ENCODE measurements at places on chromosomes 11 and 22.

DNA sequence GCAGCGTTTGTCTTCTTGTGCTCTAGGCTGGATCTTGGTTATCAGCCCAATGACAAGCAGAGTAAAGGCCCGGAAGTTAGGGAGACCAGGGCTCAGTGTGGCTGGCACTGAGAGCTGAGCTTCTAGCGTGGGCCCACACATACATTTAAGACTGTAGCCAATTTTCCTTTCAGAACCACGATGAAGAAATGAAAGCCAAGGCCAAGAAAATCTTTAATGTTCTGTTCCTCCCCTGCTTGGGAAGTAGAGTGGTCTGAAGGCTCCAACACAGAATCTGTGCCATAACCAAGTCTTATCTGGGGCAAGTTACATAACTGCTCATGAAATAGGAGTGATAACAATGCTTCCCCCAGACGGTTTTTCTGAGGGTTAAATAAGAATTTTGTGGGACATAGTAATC lies 4.7 kb upstream of the ST3GAL4 start:
- DNase-seq = no peak

DNA sequence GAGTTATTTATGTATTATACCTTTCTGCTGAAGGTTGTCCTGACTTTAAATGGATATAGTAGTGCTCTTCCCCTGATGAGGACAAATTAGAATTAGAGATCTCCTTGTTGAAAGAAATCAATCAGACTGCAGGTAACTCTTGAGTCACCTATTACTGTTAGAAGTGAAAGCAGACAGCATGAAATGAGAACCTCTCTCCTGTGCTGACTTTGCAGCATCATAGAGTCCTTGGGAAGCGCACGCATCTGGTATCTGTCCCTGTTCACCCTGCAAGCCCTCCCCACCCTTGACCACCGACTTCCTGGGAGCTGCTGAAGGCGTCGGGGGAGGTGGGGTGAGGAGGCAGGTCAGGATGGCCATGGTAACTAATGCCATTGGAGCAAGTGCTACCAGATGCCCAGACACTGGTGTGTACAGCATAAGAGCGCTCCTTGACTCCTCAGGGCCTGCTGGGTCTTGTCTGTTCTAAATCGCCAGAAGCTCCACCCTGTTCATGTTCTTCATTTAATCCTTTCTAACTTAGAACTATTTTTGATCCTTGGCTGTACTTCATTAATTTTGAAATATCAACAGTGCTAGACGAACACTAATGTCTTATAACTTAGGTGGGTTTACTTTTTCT lies 143.9 kb downstream of the WNT7B start:
- no peak for DNase-seq

DNA sequence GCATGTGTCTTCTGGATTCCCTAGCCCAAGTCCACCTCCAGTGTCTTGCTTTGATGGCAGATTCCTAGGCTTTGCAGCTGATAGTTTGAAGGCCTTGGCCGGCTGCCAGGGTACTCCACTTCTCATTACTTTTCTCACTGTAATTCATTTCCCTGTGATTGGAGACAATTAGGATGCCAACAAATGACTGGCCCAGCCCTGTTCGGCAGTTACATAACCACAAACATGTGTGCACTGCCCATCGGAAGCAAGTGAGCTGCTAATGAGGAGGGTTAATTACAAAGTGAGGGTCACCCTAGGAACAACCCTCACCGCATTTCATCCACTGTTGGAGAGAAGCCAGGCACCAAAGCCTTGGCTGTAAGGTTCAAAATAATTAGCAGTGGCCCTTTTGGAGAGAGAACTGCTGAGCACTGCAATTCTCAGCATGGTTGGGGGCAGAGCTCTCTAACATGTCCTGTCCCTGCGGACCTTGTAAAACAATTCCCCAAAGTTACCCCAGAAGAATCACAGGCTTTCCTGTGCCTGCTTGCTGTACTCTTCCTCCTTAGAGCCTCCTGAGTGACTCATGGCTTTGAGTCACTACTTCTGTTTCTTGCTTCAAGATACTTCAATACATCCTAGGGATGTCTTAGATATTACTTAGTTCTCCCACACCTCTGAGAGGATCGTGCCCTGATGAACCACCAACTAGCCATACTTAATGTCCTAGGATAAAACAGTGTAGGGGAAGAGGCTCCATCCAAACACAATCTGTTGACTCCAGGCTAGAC lies 109.7 kb upstream of the GALNT18 start:
- DNase-seq = no peak

GRCh38 chr11:59807047-59807610 lies 3.4 kb downstream of the MRPL16 start:
- peak; percentile 50 for DNase-seq

DNA sequence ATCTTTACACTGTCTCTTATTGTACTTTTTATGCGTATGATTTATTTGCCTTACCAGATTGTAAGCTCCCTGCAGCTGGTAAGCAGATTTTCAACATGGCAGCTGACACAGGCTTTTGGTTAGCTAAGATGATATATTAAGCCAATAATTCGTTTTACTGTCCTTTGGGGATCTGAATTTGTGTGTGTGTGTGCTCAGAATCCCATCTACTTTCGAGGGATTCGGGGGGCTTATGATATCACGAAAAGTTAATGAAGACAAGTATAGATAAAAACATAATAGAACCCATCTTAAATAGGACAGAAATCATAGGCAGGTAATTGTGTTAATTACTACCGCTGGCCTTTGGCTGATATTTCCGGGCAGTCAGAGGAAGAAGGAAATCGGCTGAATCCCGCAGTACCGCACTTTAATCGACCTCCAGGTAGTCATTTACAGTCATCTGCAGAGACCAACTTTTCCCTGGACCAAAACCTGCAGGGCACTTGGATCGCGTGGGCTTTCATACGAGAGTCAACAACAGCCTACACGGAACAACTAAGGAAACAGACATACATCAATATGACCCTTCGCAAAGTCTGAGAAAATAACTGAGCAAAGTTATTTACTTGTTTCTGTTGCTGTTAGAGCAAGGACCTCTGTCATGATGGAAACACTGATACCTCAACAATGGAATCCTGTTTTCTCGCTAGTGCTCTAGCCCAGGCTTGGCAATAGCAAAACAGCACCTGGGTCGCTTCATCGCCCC lies 802 bp downstream of the KBTBD3 start:
- DNase-seq = no peak

DNA sequence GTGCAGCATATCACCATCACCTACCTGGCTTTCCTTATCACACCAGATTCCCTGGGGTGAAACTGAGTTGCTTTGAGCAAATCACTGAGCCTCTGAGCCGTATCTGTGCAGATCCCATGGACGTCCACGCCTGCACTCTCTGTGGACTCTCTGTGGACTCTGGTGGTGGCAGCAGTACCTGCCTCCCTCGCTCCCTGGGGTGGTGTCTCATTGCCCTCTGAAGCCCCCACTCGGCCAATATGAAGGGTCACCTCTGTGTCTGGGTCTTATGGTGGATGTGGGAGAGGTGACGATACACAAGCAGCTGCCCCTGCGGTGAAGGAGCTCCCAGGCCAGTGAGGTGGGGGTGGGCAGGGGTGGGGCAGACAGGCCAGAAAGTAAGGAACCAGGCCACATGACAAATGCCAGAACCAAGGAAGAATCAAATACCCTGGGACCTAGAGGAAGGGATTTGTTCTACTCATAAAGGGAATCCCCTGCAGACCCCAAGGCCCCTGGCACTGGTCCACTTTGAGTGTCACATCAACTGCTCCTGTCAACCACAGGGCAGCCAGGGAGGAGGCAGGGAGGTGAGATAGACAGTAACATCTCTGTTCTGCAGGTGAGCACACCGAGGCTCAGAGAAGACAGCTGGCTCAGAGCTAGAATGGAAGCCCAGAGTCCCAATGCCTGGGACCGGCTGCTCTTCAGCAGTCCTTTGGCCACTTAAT lies 9.2 kb upstream of the CHST1 start:
- no peak for DNase-seq

- DNase-seq = no peak
Observed at GRCh38 chr22:21989049-21989448, 6.5 kb upstream of the TOP3B start.

GRCh38 chr11:123299721-123300120 lies 104.7 kb upstream of the CLMP start:
- no peak for DNase-seq

GRCh38 chr11:42647993-42648392 lies 663.8 kb upstream of the API5 start:
- DNase-seq = no peak

DNA sequence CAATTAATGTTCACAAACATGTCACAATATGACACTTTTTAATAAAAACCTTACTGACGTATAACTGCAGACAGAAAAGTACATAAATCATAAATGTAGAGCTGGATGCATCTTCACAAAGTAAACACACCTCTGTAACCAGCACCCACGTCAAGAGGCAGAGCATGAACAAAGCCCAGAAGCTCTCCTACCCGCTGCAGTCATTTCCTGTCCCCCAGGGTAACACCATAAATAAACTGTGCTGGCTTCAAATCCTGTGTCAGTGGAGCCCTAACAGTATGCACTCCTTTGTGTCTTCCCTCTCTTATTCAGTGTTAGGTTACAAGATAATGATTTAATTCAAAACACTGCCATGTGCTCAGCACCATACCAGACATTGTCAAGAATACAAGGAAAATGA lies 5.7 kb downstream of the SYT13 start:
- DNase-seq = no peak

- no peak for DNase-seq
Observed at GRCh38 chr22:38719196-38719595, 13.5 kb downstream of the GTPBP1 start.

DNA sequence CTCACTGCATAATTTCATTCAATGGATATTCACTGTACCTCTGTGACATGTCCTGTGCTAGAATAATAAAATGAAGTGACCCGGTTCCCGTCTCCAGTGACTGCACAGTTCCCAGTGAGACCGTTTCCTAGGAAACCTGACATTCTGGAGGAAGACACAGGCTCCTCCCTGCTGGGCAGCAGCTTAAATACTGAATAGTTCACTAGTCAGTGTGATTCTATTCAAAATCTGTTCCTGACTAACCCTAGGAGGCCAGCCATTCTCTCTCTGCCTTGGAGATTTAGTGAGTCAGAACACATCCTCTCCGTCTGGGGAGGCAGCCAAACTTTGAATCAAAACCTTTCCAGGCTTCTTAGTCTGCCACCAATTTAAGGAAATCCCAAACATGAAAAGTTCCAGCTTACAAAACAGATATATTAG lies 11.3 kb downstream of the TRIM66 start:
- DNase-seq = no peak

GRCh38 chr11:2207773-2208621 lies 36.4 kb upstream of the TH start:
- DNase-seq = no peak

GRCh38 chr11:57335023-57335342 lies 709 bp downstream of the SSRP1 start:
- no peak for DNase-seq

DNA sequence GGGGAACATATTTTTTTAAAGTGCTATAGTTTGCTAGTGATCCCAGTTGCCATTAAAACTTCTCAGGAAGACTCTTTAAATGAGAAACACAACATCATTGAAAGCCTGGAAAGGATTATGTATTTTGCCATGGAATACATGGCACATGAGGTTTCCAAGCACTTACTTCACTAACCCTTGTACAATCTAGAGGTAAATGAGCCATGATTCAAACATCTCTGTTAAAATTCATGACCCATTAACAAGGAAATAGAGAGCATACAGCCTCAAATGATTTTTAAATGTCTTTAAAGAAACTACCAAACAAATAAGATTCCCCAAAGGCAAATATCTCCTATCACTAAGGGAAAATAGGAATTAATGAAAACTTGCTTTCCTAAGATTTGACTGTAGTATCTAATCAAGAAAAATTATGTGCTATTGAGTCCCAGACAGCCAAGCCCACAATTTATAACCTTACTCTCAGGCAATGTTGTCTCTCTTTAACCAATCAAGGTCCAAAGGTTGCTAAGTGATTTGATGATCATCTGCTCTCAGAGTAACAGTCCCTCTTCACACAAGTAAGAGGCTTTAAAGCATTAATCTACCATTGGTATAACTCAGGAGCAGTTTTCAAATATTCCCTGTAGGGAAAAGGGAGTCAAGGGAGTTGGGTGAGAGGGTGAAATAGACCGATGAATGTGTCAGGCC lies 92.0 kb upstream of the DDI1 start:
- DNase-seq = no peak

GRCh38 chr11:19079643-19080440 lies 19.3 kb upstream of the MRGPRX2 start:
- DNase-seq = no peak

- no peak for DNase-seq
Observed at GRCh38 chr11:34176751-34177209, 71.4 kb downstream of the NAT10 start.

DNA sequence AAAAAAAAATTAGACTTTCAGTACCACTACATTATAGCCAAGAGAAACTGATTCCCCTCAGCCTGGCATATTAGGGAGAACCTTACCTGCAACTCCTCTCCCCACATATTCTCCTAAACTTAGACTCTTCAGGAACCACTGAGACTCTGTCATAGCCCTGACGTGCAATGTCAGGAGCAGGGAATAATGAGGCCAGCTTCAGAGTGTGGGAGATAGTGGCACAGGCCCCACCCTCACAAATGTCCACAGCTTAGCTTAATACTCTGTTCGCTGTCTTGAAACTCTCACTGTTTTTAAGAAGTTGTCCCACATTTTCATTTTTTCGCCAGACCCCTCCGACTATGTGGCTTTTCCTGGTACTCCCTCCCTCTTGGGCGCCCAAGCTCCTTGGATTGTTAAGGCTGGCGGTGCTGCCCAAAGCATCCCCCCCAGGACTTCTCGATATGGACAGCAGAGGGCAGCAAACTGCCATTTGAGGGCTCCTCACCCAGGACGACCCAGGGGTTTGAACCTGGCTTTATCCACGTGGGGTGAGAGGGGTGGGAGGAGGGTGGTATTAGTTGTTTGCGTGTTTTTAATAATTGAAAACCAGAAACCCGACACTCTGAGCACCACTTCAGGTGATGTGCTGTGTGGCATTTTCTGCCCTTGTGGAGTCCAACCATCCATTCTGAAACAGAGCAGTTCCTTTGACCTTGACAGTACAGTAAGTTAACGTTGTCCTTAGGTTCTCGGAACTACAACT lies 45.2 kb upstream of the RASSF10 start:
- peak; percentile 60 for DNase-seq

DNA sequence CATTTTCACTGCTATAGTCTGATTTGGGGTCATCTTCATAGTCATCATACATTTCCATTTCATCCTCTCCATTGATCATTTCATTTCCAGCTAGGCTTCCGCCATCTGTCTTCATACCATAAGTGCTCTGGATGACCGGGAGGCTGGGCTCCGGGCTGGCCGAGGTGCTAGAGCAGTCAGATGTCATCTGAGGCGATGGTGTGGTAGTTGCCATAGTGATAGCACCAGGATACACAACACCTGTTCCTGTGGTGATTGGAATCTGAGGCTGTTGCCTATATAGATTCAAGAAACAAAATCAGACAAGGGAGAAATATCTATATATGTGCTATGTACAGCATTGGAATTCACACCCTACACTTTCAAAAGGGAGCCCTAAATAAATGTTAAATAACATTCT lies 383.5 kb downstream of the SOX6 start:
- DNase-seq = no peak
